ENCODE measurements at places on chromosomes 6 and 20.

- DNase-seq: no peak
These were observed 209.6 kb downstream of the ERMARD start for GRCh38 chr6:169960886-169961611.

- no peak for DNase-seq
These were observed 35.2 kb downstream of the SMLR1 start for GRCh38 chr6:130862370-130862769.

DNA sequence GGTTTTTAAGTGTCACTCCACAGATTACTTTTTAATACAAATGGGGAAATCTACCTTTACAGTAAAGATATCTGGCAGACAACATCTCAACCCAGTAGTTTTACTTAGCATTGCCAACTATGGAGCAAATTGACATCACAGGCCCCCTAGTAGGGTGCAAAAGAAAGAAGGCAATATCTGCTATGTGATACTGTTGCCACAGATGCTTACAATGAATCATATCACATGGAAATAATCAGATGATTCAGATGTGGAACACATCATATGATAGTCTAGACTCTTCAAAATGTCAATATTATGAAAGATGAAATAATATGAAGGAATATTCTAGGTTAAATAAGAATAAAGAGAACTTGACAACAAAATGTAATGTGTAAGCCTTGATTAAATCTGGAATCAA lies 322.5 kb downstream of the BMP2 start:
- DNase-seq: no peak

DNA sequence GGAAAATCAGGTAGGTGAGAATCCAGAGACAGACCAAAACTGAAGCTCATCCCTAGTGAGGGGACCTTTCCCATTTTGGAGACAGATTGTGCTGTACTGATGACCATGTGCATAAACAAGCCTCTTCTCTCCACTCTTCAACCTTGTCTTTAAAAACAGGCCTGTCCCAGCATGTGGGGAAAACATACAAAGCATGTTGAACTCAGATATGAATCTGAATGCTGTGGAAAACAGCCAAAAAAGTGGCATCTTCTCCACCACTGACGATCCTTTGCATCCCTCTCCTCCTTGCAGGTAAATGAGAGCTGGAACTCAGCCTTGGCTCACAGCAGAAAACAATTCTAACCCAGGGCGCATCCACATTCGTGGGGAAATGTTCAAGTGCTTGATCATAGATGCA lies 123.7 kb upstream of the FOXQ1 start:
- no peak for DNase-seq

GRCh38 chr6:32110632-32111031 lies 1.5 kb upstream of the TNXB start:
- DNase-seq: no peak

DNA sequence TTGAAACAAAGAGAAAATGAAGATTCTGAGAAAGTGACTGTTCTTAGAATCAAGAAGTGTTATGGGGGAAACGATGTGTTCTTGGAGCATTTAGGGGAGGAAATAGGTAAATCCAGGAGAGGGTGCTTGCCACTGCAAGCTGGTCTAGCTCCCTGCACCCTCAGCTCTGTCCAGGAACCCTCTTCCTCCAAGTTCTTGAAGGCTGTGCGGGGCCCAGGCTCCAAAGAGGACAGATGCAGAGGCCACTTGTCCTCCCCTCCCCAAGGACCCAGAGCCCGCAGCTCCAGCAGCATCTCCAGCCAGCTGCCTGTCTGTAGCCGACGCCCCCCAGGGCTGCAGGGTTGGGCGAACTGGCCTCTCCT lies 87.9 kb downstream of the CDC5L start:
- no peak for DNase-seq

- DNase-seq: no peak
These were observed 3.4 kb upstream of the FAM110A start for GRCh38 chr20:830011-830521.

- no peak for DNase-seq
These were observed 2.2 kb upstream of the ACAT2 start for GRCh38 chr6:159759645-159760044.

GRCh38 chr6:121647905-121648304 lies 212.5 kb downstream of the GJA1 start:
- no peak for DNase-seq

DNA sequence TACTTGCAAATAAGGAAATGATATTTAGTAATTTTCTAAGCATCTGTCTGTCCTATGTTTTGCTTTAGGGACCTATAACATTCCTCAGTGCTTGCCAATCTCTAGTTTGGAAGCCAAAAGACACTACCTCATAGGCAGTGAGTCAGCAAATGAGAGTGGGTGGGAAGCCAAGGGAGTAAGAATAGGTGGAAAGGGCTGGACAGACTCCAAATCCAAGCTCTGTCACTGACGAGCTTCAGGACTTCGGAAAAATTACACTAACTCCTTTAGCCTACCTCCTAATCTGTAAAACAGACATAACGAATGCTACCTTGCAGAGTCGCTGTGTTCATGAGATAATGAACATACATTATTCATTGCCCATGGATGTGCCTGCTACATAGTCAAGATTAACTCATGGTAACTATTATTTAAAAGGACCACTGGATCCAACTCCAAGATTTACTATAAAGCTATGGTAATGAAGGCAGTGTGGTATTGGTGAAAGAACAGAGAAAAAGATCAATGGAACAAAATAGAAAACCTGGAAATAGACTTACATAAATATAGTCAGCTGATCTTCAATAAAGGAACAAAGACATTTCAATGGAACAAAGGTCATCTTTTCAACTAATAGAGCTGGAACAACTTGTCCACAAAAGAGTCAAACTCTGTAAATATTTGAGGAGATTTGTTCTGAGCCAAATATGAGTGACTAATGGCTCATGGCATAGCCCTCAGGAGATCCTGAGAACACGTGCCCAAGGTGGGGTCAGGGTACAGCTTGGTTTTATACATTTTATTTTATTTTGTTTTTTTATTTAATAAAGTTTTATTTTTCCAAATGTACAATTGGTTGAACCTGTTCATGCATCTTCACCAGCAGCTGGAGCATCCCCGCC lies 64.1 kb downstream of the FAM50B start:
- DNase-seq: no peak

- DNase-seq: no peak
These were observed 146.0 kb downstream of the ELOVL4 start for GRCh38 chr6:79801362-79801761.

DNA sequence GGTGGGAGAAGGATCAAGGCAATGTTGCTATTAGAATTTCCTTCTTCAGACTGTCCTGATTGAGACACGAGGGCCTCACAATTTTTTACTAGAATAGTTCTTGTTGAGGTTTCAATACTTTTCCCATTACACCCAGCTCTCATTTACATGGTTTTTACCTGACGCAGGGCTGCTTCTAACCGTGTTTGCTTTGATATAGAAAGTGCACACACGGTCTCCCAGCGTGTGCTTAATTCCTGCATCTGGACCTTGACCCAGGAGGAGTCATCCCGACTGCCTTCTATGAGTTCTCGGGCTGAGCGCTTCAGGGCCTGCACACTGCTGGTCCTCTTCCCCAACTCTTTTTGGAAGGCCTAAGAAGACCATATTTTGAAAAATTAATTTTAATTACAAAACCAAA lies 160.2 kb downstream of the DST start:
- no peak for DNase-seq

DNA sequence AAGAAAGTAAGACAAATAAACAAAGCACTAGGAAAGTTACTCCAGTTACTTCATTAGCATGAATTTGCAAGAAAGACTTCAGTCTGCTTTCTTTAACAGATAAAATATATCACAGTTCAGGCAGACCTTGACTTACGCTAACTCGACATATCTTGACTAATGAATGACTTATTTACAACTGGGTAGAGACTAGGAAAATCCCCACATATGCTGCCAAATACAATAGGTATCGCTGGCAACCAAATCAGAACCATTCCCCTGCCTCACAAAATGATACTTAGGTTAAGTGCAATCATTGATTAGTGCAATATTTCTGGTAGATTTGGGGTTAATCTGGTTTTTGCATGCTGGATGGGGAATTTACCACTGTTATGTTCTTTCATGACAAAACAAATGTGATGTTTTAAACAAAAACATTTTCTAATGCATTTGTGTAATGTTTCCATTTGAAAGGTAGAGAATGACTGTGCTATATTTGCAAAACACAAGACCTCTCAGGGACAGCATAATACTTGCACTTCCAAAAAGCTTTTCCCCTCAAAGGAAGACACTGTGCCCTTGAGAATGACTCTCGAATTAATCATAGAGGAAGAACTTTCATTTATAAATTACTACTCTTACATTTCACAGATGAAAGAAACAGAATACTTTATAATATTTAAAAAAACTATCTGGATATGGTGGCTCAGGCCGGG lies 101.6 kb downstream of the PRKN start:
- DNase-seq: no peak

- DNase-seq: no peak
These were observed 2.3 kb upstream of the SOX18 start for GRCh38 chr20:64051561-64052325.

- DNase-seq: no peak
These were observed 36.9 kb downstream of the EYA4 start for GRCh38 chr6:133277900-133278545.

- DNase-seq: no peak
These were observed 7.5 kb upstream of the DST start for GRCh38 chr6:56650191-56650590.

- no peak for DNase-seq
These were observed 246.7 kb upstream of the AFDN start for GRCh38 chr6:167579806-167580618.

DNA sequence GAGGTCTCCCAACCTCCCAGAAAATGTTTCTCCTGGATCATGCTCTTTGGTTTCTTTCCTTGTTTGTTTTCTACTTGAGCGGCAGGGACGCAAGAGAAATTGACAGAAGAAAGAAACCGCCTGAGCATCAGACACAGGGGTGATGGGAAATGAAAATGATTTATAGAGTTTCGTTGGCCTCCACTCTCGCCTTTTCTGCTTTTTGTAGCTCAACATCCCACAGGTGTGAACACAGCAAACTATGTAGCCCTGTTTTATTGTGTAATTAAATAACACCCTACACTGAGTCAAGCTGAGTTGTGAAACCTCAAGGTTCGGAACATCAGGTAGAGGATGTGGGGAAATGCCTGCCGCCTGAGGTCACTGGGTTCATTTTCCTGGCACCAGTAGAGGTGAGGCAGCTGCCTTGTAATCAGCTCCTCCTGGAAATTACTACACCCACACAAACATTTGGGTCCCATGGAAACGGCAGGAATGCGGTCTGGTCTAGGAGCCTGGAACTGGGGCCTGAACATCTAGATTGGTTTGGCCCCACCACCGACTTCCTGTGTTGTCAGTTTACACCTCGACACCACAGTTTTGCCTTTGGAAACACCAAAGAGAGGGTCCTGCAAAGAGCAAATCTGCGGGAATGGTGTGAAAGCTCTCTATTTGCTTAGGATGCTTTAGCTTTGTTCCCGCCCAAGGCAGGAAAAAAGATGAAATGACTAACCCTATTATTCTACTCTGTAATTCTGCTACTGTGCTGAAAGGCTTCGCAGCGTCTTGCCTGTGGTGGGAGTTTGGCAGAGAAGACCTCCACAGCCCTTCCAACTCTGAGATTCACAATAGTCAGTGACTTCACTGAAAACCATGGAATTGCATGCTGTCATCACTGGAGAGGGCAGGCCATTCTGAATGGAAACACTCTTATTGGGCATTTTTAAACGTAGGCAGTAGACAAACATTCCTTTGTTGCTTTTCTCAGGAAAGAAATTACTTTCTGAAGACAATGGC lies 53.0 kb downstream of the ADAT2 start:
- DNase-seq: no peak

DNA sequence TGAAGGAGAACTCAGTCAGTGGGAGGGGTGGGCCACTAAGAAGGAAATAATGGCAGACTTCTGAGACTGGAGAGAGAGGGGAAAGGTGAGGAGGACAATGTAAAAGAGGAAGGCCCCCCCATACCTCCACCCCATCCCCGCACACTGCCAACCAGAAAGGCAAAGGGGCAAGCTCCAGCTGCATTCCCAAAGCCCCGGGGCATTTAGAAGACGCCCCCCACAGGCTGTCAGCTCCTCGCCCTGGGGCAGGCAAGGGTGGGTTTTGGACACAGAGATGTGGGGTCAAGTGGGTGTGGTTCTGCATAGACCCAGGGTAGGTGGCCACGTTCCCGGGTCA lies 20.8 kb upstream of the SLC22A7 start:
- DNase-seq: no peak

DNA sequence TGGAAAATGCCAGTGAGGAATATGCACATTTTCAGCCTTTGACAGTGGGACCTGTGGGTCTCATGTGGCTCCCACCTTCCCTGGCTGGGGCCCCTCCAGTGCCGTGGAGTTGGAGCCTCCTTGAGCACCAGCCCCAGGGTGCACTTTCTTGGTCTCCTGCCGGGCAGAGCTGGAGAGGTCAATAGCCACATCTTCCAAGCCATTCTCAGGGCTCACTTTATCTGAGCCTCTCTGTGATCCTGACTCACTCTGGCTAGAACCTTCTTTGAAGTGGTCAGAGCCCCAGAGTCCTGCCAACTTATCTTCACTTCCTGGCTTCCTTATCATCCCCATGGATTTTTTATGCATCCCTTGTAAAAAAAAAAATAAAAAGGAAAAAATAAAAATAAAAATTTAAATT lies 5.7 kb downstream of the VSX1 start:
- no peak for DNase-seq

DNA sequence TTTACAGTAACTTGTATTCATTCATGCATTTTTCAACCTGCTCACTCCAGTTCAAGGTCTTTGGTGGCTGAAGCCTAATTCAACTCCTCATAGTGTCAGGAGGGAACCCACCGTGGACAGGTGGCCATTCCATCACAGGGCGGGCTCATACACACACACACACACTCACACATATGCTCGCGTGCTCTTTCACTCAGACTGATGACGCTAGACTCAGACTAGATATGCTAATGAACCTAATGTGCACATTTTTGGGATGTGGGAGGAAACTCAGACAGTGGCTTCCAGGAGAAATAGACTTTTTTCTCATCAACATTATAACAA lies 56.7 kb downstream of the TRIM27 start:
- DNase-seq: no peak

- DNase-seq: no peak
These were observed 275.6 kb upstream of the SUPT3H start for GRCh38 chr6:45653117-45653883.

- no peak for DNase-seq
These were observed 130.5 kb downstream of the EDN1 start for GRCh38 chr6:12420626-12421025.

All from cortex of kidney (tissue), 1 donor.